Activated naive CD4-positive, alpha-beta T cell treated with anti-CD3 and anti-CD28 coated beads for 36 hours (primary cell): ENCODE measurements at places on chromosomes 12 and 14. TPM values are rescaled to one million over a fixed set of nuclear protein-coding genes. Genes with fewer than 3 reads are reported as not detected.

SERPINA3 gene
- total RNA-seq = not detected

SLC11A2 gene
- 18.6 TPM for total RNA-seq

TCL1B gene
- total RNA-seq = not detected

LRFN5 gene
- total RNA-seq = not detected

AQP2 gene
- not detected for total RNA-seq

KRT8 gene
- total RNA-seq = 0.24 TPM

DNA sequence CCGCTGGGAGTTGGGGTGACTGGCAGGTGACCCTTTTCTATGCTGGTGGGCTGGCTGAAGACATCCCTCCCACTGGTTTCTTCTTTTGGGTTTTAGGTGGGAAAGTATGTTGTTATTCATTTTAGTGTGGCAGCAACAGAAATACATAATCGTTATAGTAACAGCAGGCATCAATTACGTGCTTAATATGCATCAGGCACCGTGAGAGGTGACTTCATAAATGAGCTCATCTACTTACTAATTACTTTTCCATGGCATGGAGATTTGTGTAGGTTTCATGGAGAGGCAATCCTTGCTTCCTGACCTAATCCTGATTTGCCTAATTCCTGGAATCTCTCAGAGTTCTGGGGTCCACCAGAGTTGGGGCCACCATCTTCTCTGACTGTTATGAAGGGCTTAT, 13.4 kb upstream of the CELA1 start:
- no peak for DNase-seq
- no peak overlapping the region for H3K27ac ChIP-seq
- peaks cover 17% of the 10 kb centered on the region for H3K36me3 ChIP-seq
- no peaks in the 10 kb centered on the region for H3K27me3 ChIP-seq
- H3K4me1 ChIP-seq = peaks cover 15% of the 10 kb centered on the region

- no peak overlapping the region for H3K4me3 ChIP-seq
- peaks cover 8% of the 10 kb centered on the region for H3K4me1 ChIP-seq
- no peaks in the 10 kb centered on the region for H3K27me3 ChIP-seq
- peaks cover 8% of the 10 kb centered on the region for H3K36me3 ChIP-seq
- H3K27ac ChIP-seq = no peak overlapping the region
- no peak for DNase-seq
Observed at GRCh38 chr14:63460680-63461369, 82.4 kb downstream of the PPP2R5E start.

DNA sequence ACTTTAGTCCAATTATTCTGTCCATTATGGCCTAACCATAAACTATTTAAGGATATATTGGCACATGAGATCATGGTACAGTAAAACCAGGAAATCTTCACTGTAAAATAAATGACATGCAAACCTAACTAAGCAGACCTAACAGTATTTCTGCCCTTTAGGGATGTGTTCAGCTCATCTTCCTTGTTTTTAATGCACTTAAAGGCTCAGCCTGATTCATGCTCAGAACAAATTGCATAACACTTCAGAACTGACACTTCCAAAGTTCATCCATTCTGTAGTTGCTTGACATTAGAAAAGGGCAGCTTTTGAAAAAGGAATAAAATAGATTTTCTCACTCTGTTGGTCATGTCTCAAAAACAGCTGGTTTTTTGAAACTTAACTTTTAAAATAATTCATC, 708.5 kb downstream of the C12orf50 start:
- H3K27me3 ChIP-seq = no peaks in the 10 kb centered on the region
- no peak for DNase-seq
- H3K27ac ChIP-seq = no peak overlapping the region
- H3K4me1 ChIP-seq = no peaks in the 10 kb centered on the region

- no peak within 1 kb of the TSS for H3K4me3 ChIP-seq
- no peak within 1 kb of the TSS for H3K27ac ChIP-seq
- DNase-seq = no peak
- no peaks in the 10 kb centered on the region for H3K36me3 ChIP-seq
- peaks cover 6% of the 10 kb centered on the region for H3K4me1 ChIP-seq
Observed at GRCh38 chr12:54648265-54648664, at the start of gene DCD. Gene DCD (minus strand): TSS chr12:54648365. CDS start chr12:54648303, 62 bp downstream.

GRCh38 chr14:73323896-73324399, 86.6 kb downstream of the PAPLN start:
- no peak for DNase-seq
- H3K27ac ChIP-seq = no peak overlapping the region
- no peaks in the 10 kb centered on the region for H3K27me3 ChIP-seq
- no peaks in the 10 kb centered on the region for H3K36me3 ChIP-seq
- H3K4me3 ChIP-seq = no peak overlapping the region
- H3K4me1 ChIP-seq = peaks cover 39% of the 10 kb centered on the region

DNA sequence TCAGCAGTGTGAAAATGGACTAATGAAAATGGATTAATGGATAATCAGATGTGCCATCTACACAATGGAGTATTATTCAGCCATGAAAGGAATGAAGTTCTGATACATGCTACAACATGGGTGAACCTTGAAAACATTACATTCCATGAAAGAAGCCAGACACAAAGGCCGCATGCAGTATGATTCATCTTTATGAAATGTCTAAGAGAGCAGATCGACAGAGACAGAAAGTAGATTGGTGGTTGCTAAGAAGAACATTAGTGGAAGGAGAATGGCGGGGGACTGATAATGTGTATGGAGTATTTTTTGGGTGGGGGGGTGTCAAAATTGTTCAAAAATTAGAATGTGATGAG, 47.3 kb downstream of the PRKAB1 start:
- H3K27me3 ChIP-seq = no peaks in the 10 kb centered on the region
- no peak for DNase-seq
- H3K4me1 ChIP-seq = peaks cover 6% of the 10 kb centered on the region
- H3K36me3 ChIP-seq = peaks cover 45% of the 10 kb centered on the region

DNA sequence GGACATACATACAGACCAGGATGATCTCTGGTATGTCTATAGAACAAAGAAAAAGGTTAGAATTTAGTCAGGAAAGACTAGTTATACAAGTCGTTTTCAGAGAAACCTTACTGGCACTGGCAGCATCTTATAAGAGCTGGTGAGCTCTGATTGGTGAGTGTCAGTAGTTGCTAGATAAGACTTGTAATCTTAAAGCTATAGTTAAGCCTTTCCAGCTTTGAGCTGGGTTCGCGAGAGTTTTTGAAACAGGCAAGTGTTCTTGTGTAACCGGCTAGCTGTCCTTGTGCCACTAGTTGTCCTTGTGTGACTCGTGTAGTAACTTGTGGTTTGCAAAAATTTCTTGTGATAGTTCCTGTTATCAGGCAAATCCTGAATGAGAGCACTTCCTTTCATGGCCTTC, 740.9 kb downstream of the GALC start:
- no peaks in the 10 kb centered on the region for H3K4me1 ChIP-seq
- no peaks in the 10 kb centered on the region for H3K27me3 ChIP-seq
- no peak overlapping the region for H3K27ac ChIP-seq
- no peak overlapping the region for H3K4me3 ChIP-seq

DNA sequence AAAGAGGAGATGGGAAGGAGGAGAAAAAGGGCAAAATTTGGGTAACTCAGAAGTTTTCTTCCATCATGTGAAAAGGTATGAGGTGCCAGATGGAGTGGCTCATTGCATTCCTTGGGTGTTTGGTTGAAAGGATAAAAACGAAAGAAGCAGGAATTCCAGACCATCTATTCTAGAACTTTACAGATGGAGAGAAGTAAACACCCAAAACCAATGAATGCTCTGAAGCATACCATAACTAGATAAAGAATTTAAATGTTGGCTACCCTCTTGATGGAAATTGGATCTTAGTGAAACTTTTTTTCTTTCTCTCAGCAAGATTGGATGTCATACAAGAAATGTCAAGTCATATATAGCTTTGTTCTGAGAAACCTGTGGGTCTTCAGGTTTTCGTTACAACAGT, 175.6 kb upstream of the FAR2 start:
- no peaks in the 10 kb centered on the region for H3K36me3 ChIP-seq
- H3K27ac ChIP-seq = no peak overlapping the region
- H3K4me3 ChIP-seq = no peak overlapping the region
- no peak for DNase-seq
- peaks cover 17% of the 10 kb centered on the region for H3K27me3 ChIP-seq

DNA sequence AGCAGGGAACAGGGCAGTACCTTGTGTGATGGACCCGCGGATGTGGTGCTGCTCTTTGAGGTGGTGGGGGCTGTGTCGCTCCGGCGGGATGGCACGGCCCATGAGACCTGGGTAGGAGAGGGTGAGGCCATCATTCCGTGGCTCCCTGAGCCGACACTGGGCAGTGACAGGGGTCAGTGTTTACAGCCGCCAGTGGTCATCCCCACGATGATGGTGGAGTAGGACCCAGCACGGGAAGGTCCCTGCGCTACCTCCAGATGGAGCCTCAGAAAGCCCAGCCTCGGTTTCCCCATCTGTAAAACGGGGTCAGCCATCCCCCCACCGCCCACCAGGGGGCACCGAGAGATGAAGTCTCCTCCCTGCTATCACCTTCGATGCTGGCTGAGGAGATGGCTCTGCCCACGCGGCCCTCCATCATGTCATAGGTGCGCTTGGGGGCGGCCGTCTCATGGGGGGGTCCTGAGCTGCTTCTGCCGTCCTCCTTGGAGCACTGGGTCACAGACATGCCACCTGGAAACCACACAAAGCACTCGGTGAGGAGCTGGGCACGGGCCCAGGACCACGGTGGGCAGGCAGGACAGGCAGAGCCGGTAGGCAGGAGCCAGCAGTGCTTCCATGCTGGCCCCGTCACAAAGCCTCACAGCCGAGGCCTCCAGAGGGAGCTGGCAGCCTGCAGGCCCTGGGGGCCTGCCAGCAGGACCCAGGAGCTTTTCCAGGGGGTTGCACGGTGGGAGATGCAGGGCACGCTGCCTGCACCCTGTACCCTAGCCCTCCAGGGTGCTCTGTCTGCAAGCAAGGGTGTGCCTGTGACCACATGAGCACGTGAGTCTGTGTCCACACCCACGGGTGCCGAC, 53.1 kb downstream of the RFLNA start:
- H3K27me3 ChIP-seq = no peaks in the 10 kb centered on the region
- H3K27ac ChIP-seq = no peak overlapping the region
- H3K36me3 ChIP-seq = peaks cover 17% of the 10 kb centered on the region
- no peaks in the 10 kb centered on the region for H3K4me1 ChIP-seq
- no peak overlapping the region for H3K4me3 ChIP-seq
- peak; percentile 43 for DNase-seq

DNA sequence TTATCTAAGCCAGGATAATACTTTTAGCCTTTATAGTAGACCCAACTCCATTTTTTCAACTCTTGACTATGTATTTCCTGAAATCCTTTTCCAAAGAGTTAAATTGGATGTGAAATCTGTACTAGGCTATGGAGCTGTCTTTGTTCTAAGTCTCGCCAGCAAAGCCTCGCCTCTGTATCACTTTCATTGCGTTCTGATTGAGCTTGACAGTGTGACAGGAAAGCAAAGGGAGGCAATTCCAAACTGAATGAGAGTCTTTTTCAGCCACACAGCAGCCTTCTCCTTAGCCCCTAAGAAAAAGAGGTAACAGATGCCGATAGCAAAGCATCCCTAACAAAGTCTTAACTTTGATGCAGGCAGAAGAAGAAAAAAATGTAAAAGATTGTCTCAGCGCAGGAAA, 154.6 kb upstream of the OTX2 start:
- no peak overlapping the region for H3K27ac ChIP-seq
- peaks cover 7% of the 10 kb centered on the region for H3K27me3 ChIP-seq
- H3K36me3 ChIP-seq = no peaks in the 10 kb centered on the region
- no peak for DNase-seq
- H3K4me3 ChIP-seq = no peak overlapping the region

DNA sequence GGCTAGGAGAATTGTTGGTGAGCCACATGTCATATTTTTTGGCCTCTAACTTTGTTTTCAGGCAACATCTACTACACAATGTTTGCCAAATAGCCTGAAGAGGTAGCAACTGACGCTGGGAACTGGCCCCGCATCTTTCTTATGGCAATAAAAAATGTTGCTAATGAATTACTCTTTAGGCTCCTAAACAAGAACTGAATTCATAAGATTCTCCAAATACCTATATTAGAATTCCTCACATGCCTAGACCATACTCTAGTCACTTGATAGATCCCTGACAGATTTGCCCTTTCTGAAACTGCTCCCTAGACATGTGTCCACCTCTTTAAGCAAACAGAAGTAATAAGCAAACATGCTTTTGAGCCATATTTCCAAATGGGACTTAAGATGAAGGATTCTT, 209.0 kb upstream of the ATXN7L3B start:
- H3K27ac ChIP-seq = no peak overlapping the region
- no peak overlapping the region for H3K4me3 ChIP-seq
- no peaks in the 10 kb centered on the region for H3K4me1 ChIP-seq
- no peak for DNase-seq

DNA sequence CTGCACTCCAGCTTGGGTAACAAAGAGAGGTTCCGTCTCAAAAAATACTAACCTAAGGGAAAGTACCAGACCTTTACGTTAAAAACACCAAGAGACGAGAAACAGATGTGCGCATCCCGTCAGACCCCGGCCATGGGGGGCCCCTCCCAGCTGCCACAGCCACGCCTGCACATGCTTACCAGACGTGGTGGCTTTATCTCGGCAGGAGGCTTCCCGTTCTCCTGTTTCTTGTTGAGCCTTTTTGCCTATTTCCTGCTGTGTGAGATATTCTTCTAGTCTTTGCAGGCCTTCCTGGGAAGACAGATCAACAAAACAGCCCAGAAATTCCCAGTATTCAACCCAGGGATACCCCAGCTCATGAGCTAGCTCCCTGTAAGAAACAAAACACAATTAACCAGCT, 23.6 kb downstream of the PGAM5 start:
- peaks cover 2% of the 10 kb centered on the region for H3K4me1 ChIP-seq
- H3K36me3 ChIP-seq = peaks cover 67% of the 10 kb centered on the region
- no peak for DNase-seq

GRCh38 chr12:57735952-57736740, 2.4 kb downstream of the AGAP2 start:
- no peak for DNase-seq
- peaks cover 25% of the 10 kb centered on the region for H3K4me1 ChIP-seq
- H3K27me3 ChIP-seq = no peaks in the 10 kb centered on the region

DNA sequence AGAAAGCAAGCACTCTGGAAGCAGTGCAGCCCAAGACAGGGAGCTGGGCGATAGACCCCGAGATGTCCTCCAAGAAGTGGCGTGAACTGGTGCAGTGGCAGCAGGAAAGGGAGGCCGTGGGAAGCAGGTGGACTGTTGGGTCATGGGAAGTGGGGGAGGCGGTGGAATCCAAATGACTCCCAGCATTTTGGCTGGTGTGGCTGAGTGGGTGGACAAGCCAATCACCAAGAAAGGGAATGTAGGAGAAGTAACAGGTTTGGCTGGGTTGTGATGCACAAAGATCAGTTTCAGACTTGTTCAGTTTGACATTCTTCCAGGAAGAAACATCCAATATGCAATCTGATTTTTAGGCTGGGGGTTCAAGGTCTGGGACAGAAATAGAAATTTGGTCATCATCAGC, 46.0 kb upstream of the KTN1 start:
- no peaks in the 10 kb centered on the region for H3K36me3 ChIP-seq
- H3K27ac ChIP-seq = no peak overlapping the region
- H3K4me3 ChIP-seq = no peak overlapping the region
- DNase-seq = no peak

DNA sequence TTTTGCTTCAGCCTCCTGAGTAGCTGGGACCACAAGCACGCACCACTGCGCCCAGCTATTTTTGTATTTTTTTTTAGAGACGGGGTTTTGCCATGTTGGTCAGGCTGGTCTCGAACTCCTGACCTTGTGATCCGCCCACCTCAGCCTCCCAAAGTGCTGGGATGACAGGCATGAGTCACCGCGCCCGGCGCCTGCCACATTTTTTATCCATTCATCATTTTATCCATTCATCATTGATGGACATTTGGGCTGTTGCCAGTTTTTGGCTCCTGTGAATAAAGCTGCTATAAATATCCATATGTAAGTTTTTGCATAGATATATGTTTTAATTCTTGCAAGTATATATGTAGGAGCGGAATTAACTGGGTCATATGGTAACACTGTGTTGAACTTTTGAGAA, 79.5 kb downstream of the DAAM1 start:
- H3K4me3 ChIP-seq = no peak overlapping the region
- H3K27me3 ChIP-seq = no peaks in the 10 kb centered on the region
- peaks cover 9% of the 10 kb centered on the region for H3K4me1 ChIP-seq
- DNase-seq = no peak
- no peak overlapping the region for H3K27ac ChIP-seq
